H1 (cell line): ENCODE measurements at places on chromosomes 11 and 22. TPM values are rescaled to one million over a fixed set of nuclear protein-coding genes. Genes with fewer than 3 reads are reported as not detected.

Gene OR2AG1
- not detected in 2 replicates for total RNA-seq

Gene LRRC56
- total RNA-seq: 1.9 and 2.1 TPM in 2 replicates

Gene PGA5
- total RNA-seq: 0.67 and 0.84 TPM in 2 replicates

Gene CHST1
- total RNA-seq: 1.6 and 3.8 TPM in 2 replicates

Gene OVOL1
- 3.3 and 3.4 TPM in 2 replicates for total RNA-seq

Gene RBMXL2
- not detected in 2 replicates for total RNA-seq

Gene RBM7
- total RNA-seq: 45.7 and 48.3 TPM in 2 replicates

Gene INTS4
- 31.3 and 33.4 TPM in 2 replicates for total RNA-seq

Gene RAPSN
- total RNA-seq: 0.34 TPM in 1 of 2 replicates, not detected in the other

Gene SCT
- total RNA-seq: 2.0 and 2.2 TPM in 2 replicates

Gene DEUP1
- total RNA-seq: 0.38 and 0.45 TPM in 2 replicates

Gene GP1BB
- total RNA-seq: not detected in 2 replicates

Gene DNAJC4
- total RNA-seq: 14.6 and 17.8 TPM in 2 replicates

Gene KIF18A
- 23.3 TPM in 2 replicates for total RNA-seq

Gene OR8D4
- total RNA-seq: not detected in 2 replicates

Gene INS
- total RNA-seq: not detected in 2 replicates

Gene FBLN1
- 168 and 184 TPM in 2 replicates for total RNA-seq

Gene MS4A2
- total RNA-seq: not detected in 2 replicates

Gene ADAMTS15
- 4.7 and 4.9 TPM in 2 replicates for total RNA-seq

Gene CCDC87
- 0.99 and 1.1 TPM in 2 replicates for total RNA-seq

Gene NAALAD2
- 3.9 and 4.1 TPM in 2 replicates for total RNA-seq

Gene BIRC3
- total RNA-seq: 0.15 and 0.20 TPM in 2 replicates

Gene AHNAK
- total RNA-seq: 5.8 and 6.7 TPM in 2 replicates

Gene RAG2
- total RNA-seq: not detected in 2 replicates

Gene OLFML1
- total RNA-seq: 0.24 TPM in 1 of 2 replicates, not detected in the other

Gene PNPLA5
- total RNA-seq: 6.8 and 8.2 TPM in 2 replicates

Gene TMEM179B
- 16.3 and 18.6 TPM in 2 replicates for total RNA-seq

Gene PATE4
- total RNA-seq: not detected in 2 replicates

Gene RAB39A
- 17.9 and 19.1 TPM in 2 replicates for total RNA-seq
